Liver (tissue), 10 donors: ENCODE measurements at places on chromosomes 2 and 18.

GRCh38 chr2:174781298-174781697 is 17.0 kb upstream of the CHRNA1 start:
- DNase-seq = no peak

GRCh38 chr2:105990624-105991023 is 203.5 kb downstream of the UXS1 start:
- no peak for DNase-seq

DNA sequence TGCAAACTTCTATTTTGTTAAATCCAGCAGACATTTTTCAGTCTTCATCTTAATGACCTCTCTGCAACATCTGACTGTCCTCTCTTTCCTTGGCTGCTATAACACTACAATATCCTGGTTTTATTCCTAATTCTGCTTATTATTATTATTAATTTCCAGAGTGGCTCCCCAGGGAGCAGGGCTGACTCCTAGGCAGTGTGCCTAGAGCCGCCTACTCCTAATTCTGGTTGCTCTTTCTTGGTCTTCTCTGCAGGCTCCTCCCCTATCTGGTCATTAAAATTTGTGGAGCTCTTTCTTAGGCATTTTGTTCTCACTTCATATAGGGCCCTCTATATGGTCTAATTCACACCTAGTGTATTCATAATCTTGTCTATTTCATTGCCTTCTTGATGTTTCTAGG is 10.8 kb downstream of the LOXL3 start:
- no peak for DNase-seq

DNA sequence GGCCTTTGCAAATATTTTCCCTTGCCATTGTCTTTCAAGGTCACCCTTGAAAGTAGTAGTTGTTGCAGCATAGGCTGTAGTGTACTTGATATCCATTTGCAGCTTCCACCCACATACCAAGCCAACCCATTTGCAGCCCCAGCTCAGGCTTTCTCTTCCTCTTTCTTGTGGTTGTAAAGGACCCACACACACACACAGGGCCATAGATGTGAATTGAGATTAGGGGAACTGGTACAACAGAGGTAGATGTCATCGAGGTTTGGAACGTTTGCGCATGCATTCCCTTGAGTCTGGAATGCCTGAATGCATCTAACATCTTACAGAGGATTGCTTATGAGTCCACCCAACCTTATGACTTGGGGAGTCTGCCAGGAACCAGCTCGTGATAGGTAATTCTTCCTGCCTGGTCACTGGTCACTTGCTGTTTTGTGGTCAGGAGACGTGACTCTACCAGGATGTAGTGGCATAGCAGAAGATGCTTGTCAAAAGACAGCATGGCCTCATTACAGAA is 91.9 kb downstream of the MRPS9 start:
- no peak for DNase-seq

GRCh38 chr2:101949304-101949703 is 42.5 kb upstream of the IL1R2 start:
- DNase-seq = no peak

DNA sequence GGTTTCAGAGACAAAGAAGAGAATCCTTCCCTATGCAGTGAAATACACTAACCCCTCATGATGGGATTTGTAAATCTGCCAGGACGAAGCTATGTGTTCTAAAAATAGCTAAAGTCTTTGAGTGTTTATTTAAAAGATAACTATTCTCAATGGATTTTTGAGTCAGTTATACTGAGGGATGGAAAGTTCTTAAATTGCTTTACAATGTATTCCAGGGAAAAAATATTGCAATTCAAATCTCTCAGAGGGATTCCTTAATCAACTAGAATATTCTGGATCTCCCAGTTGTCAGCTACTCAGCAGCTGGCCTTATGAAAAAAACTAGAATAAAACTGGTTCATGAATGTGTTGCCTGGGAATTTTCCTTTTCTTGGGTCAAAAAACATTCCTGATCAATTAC is 312.4 kb downstream of the PLCL1 start:
- DNase-seq = no peak

GRCh38 chr2:199704358-199705238 is 146.4 kb downstream of the FTCDNL1 start:
- DNase-seq = peak; percentile 41

DNA sequence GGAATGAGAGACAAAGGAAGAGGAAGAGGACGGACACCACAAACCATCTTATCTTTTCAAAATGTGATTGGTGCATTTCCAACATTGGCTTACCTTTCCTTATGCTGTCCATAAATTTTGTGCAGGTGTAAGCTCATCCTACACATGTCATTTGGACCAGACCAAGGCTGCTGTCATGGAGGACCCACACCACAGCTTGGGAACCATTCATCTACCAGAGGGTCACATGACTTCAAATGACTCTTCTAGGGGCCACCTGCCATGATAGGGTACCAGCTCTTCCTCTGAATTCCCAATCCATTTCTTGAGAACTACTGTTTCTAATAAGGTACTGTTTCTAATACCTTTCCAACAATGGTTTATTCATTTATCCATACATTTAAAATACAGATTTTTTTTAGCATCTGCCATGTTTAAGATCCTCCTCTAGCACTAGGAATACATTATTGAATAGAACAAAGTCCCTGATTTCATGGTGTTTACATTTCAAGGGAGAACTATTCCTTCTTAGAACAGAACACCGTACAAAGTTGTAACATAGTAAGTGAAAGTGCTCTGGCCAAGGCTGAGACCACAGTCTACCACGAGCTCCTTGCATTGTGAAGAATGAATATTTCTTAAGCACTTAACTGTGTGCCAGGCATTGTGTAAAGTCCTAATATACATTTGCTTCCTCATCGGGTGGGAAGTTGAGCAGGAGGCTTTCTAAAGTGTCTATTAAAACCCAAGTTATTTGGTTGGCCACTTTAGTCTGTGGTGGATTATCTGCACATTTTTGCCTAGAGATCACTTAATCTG is 246.1 kb upstream of the FN1 start:
- no peak for DNase-seq

- peak; percentile 43 for DNase-seq
These were observed 171.5 kb downstream of the CELF4 start for GRCh38 chr18:37393945-37394609.
